Gastroesophageal sphincter (tissue), 4 donors: ENCODE measurements at places on chromosomes 1 and 21. TPM values are rescaled to one million over a fixed set of nuclear protein-coding genes. Genes with fewer than 3 reads are reported as not detected.

Gene LAX1
- total RNA-seq = 3.1 TPM

Gene KRTAP11-1
- total RNA-seq = not detected

Gene AADACL4
- total RNA-seq = not detected

Gene FCGR3A
- 23.5 TPM for total RNA-seq

Gene BEND5
- total RNA-seq = 2.6 TPM

Gene ITLN2
- not detected for total RNA-seq

Gene SLC1A7
- 0.62 TPM for total RNA-seq

Gene EPHA2
- 8.9 TPM for total RNA-seq

Gene ZNF683
- total RNA-seq = not detected

Gene KLHDC7A
- total RNA-seq = not detected

Gene IGSF9
- 0.35 TPM for total RNA-seq

Gene FAM78B
- 2.1 TPM for total RNA-seq

Gene MPZ
- total RNA-seq = 5.3 TPM

Gene TMEM240
- total RNA-seq = 12.2 TPM

Gene WNT4
- 0.27 TPM for total RNA-seq

Gene LIN28A
- not detected for total RNA-seq

Gene ANXA9
- not detected for total RNA-seq

DNA sequence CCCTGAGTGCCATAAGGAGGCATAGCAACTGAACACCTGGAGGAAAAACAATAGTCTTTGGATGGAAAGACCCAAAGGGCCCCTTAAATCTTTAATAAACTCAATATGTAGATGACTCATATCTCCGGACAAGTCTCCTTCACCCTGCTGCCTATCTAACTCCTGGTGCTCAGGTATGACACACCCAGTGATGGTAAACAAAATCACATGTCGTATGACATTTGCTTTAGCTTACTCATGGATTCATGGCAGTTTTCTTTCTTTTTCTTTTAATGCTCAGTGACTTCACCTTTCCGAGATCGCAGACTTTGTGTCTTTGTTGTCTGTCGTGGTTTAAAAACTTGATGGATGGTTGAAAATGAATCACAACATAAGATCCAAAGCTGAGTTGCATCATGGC, 208.5 kb upstream of the PROX1 start:
- no peak for ATAC-seq

GRCh38 chr1:184900507-184900906, 73.8 kb downstream of the NIBAN1 start:
- no peak for ATAC-seq

DNA sequence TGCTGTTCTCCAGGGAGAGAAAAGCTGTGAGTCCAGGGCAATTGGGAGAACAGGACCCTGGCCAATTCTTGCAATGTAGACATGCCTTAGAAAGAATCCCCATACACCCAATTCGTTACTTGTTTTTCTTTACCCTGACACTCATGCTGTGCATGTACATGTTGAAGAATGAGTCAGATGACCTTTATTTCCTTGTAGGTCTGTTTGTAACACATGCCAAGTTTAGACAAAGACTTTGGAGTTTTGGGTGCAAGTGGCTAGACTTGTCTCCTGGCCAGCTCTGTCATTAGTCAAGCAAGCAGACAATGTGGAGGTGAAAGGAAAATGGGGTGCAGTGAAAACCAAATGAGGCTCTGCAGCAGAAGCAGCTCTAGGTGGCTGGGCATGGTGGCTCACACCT, 38.1 kb downstream of the GNPAT start:
- no peak for ATAC-seq

DNA sequence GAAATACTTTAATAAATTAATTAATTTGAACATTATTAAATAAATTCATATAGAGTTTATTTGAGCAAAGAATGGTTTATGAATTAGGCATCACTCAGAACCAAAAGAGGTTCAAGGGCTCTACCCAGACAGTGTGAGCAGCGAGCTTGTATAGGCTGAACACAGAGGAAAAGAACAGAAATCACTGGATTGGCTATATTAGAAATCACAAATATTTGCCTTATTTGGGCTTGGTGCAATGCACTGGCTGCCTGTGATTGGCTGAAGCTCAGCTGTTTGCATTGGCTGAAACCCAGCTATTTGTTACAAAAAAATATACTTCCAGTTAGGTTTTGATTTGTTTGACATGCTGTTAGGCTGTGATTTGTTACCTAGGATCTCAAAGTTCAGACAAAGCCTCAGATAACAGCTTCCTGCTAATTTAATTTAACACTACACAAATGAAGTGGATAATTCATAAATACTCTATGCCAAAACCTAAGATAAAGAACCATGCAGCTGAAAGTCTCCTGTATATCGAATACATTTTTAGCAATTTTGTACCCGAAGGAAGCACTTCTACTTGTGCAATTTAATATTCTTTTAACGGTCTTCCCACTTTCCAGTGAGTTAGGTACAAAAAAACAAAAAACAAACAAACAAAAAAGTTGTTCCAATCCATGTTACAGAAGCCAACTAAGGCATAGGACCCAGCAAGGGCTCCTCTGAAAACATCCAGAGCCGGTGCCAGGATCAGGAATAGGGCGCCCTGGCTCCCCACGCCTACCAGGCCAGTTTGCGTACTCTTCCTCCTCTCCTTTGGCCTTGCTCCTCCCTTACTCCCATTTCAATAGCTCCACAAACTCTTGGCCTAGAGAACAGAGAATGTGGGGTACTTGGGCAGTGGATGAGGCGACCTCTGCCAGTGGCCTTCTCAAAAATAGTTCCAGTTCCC, 179.1 kb downstream of the DUSP10 start:
- no peak for ATAC-seq

GRCh38 chr1:151408891-151409290, 9.5 kb downstream of the PSMB4 start:
- ATAC-seq = no peak

DNA sequence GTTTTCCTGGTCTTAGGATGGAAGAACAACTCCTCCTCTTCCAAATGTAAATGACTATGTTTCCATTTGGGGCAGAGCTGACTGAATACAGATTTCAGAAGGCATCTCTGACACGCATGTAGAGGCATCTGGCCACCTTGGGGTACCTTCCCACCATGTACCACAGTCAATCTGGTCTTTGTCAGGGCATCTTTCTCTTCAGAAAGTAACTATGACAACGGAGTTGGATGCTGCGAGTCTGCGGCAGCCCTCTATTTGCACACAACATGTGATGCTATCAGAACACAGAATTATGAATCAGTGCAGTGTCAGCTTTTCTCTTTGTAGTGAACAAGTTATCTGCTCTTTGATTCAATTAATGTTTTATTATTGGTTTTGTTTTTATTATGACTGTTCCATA, 94.7 kb downstream of the TSEN15 start:
- ATAC-seq = no peak

DNA sequence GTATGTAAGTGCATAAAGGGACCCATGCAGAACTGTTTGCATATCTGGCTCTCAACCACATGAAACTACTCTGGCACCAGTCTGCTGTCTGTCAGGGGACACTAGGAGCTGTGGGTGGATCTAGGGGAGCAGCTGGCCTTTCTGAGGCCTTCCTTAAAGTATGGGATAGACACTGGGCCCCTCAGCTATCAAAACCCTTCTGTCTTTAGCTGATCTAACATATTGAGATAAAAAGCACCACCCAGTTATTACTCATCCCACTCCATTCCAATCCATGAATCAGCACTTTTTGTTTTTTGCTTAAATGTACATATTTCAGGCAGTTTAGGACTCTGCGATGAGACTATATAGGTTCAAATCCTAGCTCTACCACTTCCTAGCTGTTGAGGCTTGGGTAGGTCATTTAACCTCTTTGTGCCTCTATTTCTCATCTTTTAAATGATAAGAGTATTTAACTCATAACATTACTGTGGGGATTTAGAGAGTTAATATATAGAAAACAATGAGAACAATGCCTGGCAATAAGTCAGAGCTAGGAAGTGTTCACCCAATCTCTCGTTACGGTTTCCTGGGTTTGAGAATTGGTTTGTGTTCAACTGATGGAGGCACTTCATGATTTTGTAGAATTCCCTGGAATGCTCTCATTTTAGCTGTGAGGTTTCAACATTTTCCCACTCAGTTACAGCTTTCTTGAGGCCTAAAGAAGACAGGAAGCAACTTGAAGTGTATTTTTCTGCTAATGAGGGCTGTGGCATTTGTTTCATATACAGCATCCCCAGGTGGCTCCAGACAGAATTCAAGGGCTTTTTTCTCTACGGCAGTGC, 68.9 kb downstream of the LRIG2 start:
- no peak for ATAC-seq

- ATAC-seq = peak; percentile 28
Observed at GRCh38 chr1:230105754-230106625, 39.0 kb downstream of the GALNT2 start.

DNA sequence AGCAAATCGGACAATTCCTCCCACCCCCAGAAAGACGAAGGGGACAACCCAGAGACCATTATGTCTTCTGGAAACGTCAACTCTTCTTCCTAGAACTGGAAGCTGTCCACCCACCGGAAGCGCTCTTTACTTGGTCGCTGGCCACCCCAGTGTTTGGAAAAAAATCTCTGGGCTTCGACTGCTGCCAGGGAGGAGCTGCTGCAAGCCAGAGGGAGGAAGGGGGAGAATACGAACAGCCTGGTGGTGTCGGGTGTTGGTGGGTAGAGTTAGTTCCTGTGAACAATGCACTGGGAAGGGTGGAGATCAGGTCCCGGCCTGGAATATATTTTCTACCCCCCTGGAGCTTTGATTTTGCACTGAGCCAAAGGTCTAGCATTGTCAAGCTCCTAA, 3.2 kb downstream of the S1PR1 start:
- peak; percentile 14 for ATAC-seq

DNA sequence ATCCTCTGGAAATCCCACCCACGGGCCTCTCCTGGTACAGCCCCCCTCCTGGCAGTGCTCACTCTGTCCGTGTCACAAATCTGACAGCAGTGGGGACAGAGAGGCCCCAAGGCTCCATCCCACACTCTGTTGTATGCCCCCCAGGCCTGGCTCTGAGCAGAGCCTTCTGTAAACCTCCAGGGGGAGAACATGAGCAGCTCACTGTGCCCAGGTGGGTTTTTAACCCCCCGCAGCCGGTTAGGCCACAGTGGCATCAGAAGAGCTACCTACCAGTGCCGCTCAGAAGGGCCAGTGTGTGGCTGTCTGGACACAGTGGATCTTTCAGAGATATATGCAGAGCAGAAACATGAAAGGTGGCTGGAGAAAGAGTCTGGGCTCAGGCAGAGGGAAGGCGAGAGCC, 12.0 kb upstream of the GPR153 start:
- no peak for ATAC-seq

DNA sequence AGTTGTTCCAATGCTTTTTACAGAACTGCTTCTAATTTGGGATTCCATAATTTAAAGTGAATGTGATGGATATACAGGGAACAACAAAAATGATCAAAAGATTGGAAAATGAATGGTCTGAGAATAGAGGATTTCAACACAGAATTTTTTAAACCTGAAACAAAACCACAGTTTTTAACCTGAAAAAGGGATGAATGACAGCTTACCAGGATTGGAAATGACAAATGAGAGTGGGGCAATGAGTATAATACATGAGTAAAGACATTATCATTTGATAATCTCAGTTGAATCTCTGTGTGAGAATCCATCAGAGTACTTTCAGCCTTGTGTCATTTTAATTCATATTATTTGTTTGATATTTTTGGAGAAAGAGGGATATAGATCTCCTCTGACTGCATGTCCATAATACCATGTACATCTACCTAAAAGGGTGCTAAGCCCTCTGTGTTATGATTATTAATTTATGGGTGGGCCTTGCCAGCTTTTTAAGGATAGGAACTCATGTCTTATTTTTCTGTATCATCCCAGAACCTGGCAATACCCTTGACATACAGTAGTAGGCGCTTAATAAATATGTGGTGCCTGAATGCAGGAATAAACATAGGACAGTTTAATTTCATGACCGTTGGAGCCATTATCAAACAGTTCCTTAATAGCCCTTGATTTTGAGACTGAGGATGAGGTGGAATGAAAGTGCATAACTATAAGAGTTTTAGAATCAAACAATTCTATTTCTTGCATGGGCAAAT, 12.4 kb upstream of the ATP6V1G3 start:
- ATAC-seq = no peak

DNA sequence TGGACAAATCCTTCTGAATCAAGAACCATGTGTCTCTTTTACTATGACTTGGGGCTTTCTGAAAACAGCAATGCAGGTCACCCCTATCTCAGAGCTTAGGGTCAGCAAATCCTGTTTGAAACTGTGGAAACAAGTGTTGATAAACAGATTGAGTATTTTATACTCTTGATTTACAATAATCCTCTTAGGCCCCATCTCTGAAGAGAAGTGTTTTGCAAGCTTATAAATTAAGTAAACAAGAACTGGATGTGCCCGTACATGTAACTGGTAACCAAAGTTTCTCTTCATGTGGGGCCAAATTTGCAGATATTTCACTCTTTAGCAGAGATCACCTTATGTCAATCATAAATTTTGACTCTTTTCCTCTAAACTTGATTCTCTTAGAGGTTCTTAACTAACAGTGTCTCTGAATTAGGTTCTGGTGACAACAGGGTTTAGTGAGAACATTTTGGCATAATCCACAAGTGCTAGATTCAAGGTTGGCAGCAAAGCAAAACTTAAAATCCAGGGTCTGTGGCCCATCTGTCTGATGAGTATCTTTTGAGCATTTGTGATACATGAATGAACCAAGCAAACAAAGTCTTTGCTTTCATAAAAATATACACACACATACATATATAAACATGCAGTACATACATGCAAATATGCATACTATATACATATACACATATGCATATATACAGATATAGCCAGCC, 183.0 kb upstream of the HOOK1 start:
- no peak for ATAC-seq

- no peak for ATAC-seq
Observed at GRCh38 chr1:55279627-55280026, 64.5 kb upstream of the USP24 start.

- ATAC-seq = no peak
Observed at GRCh38 chr1:200275415-200275814, 134.4 kb downstream of the ZNF281 start.

DNA sequence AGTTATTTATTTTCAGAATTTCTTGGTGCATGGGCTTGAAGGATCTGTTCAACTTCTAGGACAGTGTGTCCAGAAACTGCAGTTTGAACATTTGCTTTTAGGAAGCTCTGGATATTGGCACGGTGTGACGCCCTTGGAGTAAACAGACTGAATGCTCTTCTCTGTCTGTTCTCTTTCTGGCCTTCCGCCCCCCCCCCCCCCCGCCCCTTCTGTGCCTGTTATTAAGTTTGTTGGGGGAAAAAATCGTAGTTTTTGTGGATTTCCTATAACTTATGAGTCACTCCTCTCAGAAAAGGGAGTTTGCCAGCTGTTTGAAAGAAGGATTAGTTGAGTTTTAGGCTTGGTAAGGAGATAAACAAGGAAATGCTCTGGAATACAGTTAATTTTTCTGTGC, 1.2 kb downstream of the KCTD3 start:
- ATAC-seq = peak; percentile 26

- no peak for ATAC-seq
Observed at GRCh38 chr1:218965821-218966220, 207.9 kb upstream of the LYPLAL1 start.

DNA sequence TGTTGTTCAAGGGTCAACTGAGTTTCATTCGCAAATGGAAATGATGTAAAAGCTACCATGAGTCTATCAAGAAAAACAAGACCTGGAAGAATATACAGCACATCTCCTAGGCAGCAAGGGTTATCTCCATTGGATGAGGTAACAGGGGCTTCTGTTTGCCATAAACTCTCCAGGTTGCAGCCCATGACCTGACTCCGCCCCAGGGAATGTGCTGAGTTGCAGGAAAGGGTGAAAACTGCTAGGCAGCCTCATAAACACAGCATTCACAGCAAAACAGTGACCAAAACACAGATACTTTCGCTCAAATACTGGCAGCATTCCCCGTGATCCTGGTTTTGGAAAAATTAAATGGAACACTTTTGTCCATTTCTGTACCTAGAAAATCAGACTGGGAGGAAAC, 20.2 kb upstream of the ACTA1 start:
- no peak for ATAC-seq

GRCh38 chr1:180916771-180917170, 4.1 kb downstream of the KIAA1614 start:
- ATAC-seq = no peak
